ENCODE measurements at places on chromosomes 16 and 17. TPM values are rescaled to one million over a fixed set of nuclear protein-coding genes. Genes with fewer than 3 reads are reported as not detected.

GRCh38 chr17:54237911-54238515, 415.3 kb downstream of the KIF2B start:
- no peaks in the 10 kb centered on the region for H3K4me1 ChIP-seq
- DNase-seq = no peak
- H3K27me3 ChIP-seq = no peaks in the 10 kb centered on the region
- no peak overlapping the region for H3K27ac ChIP-seq
- no peak overlapping the region for H3K4me3 ChIP-seq

GRCh38 chr17:17506893-17507464, 10.8 kb upstream of the RASD1 start:
- no peak overlapping the region for H3K4me3 ChIP-seq
- no peaks in the 10 kb centered on the region for H3K36me3 ChIP-seq
- no peak overlapping the region for H3K27ac ChIP-seq

The SMIM5 gene
- total RNA-seq = 0.42 TPM

The FNDC8 gene
- not detected for total RNA-seq

The ZACN gene
- total RNA-seq = not detected

DNA sequence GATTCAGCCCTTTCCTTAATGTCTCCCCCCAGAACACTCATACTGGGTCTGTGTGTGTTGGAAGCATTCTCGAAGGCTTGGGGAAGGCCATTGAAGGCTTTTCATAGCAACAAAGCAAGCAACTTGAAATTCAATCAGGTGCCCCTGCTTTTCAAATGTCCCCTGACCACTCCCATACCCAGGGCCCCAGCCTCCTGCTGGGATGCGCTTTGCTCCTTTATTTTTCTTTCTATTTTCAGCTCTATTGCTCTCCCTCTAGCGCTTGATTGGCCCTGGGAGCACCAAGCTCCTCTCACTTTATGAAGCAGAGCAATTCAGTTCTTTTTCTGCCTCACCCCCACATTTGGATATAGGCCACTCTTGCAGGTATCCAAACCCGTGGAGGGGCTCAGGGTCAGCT, 92.0 kb downstream of the WSCD1 start:
- H3K36me3 ChIP-seq = no peaks in the 10 kb centered on the region
- DNase-seq = no peak
- no peaks in the 10 kb centered on the region for H3K27me3 ChIP-seq
- no peak overlapping the region for H3K4me3 ChIP-seq
- H3K4me1 ChIP-seq = no peaks in the 10 kb centered on the region

DNA sequence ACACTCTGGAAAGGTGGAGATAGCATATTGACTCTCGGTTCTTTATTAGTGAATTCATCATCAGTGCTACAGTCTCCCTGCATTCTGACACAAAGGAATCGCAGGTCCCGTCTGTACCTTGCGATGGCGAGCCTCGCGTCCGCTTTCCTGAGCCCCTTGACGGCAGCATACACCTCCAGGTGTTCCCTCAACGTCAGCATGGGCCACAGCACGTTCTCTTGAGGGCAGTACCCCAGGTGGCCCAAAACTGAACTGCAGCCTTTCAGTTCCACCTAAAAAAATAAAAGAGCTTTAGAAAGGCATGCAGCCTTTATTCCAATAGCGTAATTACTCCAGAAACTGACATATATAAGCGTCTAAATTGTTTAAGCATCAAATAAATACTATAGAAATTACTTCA, 24.2 kb upstream of the ABCA9 start:
- H3K27me3 ChIP-seq = no peaks in the 10 kb centered on the region
- no peak for DNase-seq
- H3K36me3 ChIP-seq = no peaks in the 10 kb centered on the region
- H3K4me1 ChIP-seq = no peaks in the 10 kb centered on the region
- H3K4me3 ChIP-seq = no peak overlapping the region

DNA sequence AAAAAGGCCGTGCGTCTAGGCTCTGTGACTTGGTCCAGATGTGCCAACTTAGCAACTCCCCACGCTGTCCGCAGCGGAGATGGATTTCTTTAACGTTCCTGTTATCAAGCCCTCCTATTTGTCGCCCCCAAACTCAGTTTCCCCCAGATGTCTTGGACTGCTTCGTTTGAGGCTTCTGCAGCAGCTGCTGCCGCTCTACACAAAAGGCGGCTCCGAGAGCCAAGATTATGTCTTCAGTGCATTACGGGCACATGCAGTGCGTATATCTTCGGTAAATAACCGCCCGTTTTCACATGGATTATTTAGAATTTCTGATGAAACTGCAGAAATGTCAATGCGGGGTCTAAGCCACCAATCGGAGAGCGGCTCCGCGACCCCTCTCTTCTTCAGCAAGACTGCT, 240.6 kb upstream of the ZFHX3 start:
- no peaks in the 10 kb centered on the region for H3K27me3 ChIP-seq
- no peak overlapping the region for H3K4me3 ChIP-seq
- no peak overlapping the region for H3K27ac ChIP-seq
- DNase-seq = no peak
- H3K4me1 ChIP-seq = no peaks in the 10 kb centered on the region

The NACA2 gene
- not detected for total RNA-seq

The NOG gene
- 2.8 TPM for total RNA-seq

DNA sequence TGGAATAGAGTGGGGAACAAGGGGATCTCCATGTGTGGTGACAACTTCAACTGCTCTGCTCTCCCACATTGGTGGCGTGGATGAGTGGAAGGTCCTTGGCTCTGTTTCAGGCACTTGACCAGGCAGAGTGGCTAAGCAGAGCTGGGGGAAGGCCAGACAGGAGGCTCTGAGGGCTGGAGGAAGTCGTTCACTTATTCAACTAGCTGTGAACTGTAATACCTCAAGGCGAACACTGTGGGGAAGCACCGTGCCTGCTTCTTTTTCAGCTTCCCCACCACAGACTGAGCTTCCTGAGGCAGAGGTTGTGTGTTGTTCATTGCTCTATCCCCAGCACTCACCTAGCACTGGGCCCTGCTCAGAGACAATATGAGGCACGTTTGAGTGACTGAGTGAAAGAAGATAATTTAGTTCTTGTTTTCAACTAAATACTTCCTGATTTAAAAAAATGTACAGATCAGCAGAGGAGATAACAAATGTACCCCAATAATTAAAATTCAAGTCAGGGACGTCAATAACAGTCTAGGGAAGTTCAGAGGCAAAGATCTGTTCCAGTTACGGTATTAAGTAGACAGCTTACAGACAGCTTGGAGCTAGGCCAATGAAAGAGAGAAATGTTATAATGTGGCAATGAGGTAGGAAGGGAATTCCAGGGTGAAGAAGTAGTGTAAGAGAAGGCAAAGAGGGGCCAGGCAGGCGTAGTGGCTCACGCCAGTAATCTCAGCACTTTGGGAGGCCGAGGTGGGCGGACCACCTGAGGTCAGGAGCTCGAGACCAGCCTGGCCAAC, 34.7 kb downstream of the MYO18A start:
- peak overlapping the region; percentile 36 for H3K4me3 ChIP-seq
- H3K27ac ChIP-seq = peak overlapping the region; percentile 84
- H3K27me3 ChIP-seq = no peaks in the 10 kb centered on the region
- peak; percentile 54 for DNase-seq

The OTOA gene
- total RNA-seq = 0.14 TPM

The KRT31 gene
- total RNA-seq = not detected

GRCh38 chr16:49640581-49640980, 215.3 kb downstream of the ZNF423 start:
- no peaks in the 10 kb centered on the region for H3K36me3 ChIP-seq
- no peak overlapping the region for H3K4me3 ChIP-seq
- H3K4me1 ChIP-seq = no peaks in the 10 kb centered on the region
- H3K27me3 ChIP-seq = no peaks in the 10 kb centered on the region
- H3K27ac ChIP-seq = no peak overlapping the region

- peak overlapping the region; percentile 77 for H3K4me3 ChIP-seq
- no peaks in the 10 kb centered on the region for H3K27me3 ChIP-seq
These were observed 2.0 kb downstream of the FASN start for GRCh38 chr17:82095777-82096708.

GRCh38 chr16:53775821-53776431, 72.0 kb downstream of the FTO start:
- peaks cover 2% of the 10 kb centered on the region for H3K36me3 ChIP-seq
- peaks cover 3% of the 10 kb centered on the region for H3K4me1 ChIP-seq
- no peak overlapping the region for H3K4me3 ChIP-seq
- H3K27ac ChIP-seq = no peak overlapping the region
- no peak for DNase-seq

GRCh38 chr17:31806921-31807320, 52.1 kb downstream of the COPRS start:
- no peaks in the 10 kb centered on the region for H3K4me1 ChIP-seq
- no peak overlapping the region for H3K4me3 ChIP-seq
- no peak for DNase-seq

The ELAC2 gene
- total RNA-seq = 60.2 TPM

- no peak for DNase-seq
- H3K4me3 ChIP-seq = no peak overlapping the region
- H3K36me3 ChIP-seq = no peaks in the 10 kb centered on the region
- no peaks in the 10 kb centered on the region for H3K4me1 ChIP-seq
These were observed 841.0 kb upstream of the EEF2KMT start for GRCh38 chr16:5938607-5939006.

DNA sequence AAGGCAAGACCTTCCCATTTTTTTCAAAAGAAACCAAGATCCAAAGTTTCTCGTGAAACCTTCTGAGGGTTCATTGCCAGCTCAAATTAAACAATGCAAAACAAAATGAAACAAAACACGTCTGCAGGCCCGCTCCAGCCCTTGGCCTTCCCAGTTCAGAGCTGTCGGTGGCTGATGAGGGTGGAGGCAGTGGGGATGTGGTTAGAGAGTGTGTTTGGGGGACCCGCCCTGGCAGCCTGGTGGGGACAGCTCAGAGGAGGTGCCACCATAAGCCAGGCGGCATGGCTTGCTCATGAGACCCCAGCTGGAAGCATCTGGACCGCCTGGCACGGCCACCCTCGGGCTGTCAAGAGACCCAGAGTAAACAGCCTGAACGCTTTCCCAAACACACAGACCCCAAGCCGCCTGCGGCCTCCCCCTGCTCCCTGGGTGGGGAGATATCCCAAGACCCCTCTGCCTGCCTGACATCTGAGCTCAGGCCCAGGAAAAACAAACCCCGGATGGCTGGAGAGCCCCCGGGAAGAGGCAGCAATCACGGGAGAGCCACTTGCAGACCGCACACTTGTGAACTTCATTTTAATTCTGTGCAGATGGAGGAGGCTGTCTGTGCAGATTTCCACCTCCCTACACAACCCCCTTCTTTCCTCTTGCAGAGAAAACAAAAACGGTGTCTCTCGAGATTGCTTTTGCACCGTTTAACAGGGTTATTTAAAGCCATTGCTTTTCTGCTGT, 35.4 kb upstream of the LITAF start:
- H3K27me3 ChIP-seq = no peaks in the 10 kb centered on the region
- peak overlapping the region; percentile 84 for H3K4me3 ChIP-seq
- H3K4me1 ChIP-seq = peaks cover 44% of the 10 kb centered on the region
